Stimulated activated CD4-positive, alpha-beta T cell treated with anti-CD3 and anti-CD28 coated beads, Interleukin-4, amount 100 ng/mL, for 48 hours (primary cell): ENCODE measurements at places on chromosomes 5 and 9.

- no peak for DNase-seq
These were observed 70.6 kb upstream of the PTPN3 start for GRCh38 chr9:109568568-109569210.

DNA sequence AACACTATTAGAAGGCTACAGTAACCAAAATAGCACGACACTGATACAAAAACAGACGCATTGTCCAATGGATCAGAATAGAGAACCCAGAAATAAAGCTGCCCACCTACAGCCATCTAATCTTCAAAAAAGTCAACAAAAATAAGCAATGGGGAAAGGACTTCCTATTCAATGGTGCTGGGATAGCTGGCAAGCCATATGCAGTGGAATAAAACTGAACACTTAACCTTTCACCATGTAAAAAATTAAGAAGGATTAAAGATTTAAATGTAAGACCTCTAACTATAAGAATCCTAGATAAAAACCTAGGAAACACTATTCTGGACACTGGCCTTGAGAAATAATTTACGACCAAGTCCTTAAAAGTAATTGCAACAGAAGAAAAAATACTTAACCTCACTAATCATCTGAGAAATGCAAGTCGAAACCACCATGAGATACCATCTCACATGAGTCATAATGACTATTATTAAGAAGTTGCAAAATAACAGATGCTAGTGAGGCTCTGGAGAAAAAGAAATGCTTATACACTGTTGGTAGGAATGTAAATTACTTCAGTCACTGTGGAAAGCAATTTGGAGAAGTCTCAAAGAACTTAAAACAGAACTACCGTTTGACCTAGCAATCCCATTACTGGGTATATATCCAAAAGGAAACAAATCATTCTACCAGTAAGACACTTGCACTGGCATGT, 203.3 kb upstream of the CDH9 start:
- no peak for DNase-seq

- DNase-seq = no peak
These were observed 2.0 kb downstream of the SNCAIP start for GRCh38 chr5:122314036-122314435.

GRCh38 chr5:109830955-109831502, 141.3 kb downstream of the MAN2A1 start:
- DNase-seq = no peak

DNA sequence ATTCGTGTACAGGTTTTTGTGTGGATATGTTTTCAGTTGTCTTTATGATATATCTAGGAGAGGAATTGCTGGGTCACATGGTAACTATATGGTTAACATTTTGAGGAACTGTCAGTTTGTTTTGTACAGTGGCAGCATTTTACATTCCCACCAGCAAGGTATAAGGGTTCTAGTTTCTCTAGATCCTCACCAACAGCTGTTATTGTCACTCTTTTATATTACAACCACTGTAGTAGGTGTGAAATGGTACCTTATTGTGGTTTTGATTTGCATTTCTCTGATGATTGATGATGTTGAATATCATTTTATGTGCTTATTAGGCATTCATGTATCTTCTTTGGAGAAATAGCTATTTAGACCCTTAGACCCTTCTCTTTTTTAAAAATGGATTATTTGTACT, 82.9 kb downstream of the CCDC171 start:
- DNase-seq = no peak

GRCh38 chr5:92163906-92164305, 780.8 kb upstream of the ARRDC3 start:
- DNase-seq = no peak

DNA sequence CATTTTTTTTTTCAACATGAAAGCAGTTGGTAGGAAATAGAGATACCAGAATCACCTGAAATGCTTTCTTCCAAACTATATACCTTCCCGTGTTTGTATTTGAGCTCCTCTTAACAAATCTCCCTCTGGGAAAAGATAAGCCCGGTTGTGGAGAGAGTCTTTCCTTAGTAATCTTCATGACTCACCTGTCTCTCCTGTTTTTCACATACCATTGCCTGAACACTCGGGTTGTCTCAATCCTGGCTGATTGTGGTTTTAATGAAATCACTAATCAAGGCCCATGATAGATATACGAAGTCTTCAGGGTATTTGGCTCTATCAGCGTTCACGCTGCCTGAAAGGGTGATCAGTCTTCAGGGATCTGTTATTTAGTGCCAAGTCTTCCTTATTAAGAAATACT, 136.7 kb downstream of the MAN2A1 start:
- DNase-seq = no peak

DNA sequence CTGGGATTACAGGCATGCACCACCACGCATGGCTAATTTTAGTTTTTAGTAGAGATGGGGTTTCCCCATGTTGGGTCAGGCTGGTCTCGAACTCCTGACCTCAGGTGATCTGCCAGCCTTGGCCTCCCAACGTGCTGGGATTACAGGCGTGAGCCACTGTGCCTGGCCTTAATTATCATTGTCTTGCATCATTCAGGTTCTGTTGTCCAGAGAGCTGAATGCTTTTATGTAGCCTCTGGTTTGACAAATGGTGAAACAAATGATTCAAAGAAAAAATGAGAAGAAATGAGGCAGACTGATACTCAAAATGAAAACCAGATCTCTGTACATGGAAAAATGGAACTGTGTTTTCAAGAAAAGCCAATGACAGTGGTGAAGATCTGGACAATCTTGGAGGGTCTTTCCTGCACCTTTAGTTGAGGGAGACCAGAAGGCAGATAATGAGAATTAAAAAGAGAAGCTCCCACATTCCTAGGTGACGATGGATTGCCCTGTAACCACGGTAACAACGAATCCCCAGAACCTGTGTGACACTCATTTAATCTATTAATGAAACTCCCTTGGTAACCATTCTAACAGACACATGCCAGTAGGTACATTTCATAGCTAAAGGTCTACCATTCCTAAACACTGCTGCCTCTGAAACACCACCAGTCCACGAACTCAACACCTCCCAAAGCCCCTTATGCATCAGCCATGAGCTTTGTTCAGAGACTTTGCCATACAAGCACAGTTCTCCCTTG, 1.6 kb downstream of the TEX48 start:
- no peak for DNase-seq

- DNase-seq = no peak
These were observed 1.1 kb downstream of the SSNA1 start for GRCh38 chr9:137189297-137190295.

DNA sequence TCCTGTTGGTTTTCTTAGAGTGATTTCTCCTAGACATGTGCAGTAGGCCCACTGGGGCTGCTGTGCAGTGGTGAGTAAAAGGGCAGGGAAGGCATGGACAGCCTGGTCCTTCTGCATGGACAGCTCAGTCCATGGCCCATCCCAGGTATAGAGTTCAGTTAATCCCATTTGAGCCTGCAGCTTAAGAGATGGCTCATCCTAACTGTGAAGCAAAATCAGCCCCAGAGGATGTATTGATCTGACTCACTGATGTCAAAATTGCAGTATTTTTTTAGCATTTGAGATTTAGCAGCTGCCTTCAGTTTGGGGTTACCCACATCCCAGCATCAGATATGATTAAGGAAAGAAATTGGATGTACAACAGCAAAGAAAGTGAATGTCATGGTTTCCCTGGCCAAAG, 93.4 kb downstream of the PDE6A start:
- DNase-seq = no peak

- DNase-seq = no peak
These were observed 525.9 kb upstream of the ZNF608 start for GRCh38 chr5:125272357-125272756.

DNA sequence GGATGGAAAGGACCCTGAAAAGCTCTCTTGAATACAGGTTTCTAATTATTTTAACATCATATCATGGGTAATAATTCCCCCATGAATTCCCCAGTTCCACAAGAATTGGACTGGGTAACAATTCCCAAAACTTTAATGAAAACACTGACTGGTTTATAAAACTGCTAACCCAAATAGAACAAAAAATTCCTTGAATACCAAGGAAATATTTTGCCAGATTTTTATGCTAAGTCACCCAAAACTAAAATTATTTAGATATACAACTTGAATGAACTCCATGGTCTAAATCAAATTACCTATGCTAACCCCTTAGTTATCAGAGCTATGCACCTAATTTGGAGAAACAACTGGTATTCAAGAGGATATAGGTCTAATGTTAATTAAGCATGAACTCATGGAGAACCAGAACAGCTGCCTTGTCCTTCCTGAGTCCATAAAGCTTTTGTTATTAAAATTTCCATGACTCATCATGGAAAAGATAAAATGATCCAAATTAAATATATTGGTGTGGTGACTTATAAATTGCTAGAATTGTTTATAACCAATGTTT, 164.9 kb upstream of the TUT7 start:
- DNase-seq = no peak

GRCh38 chr9:82763656-82764055, 299.3 kb downstream of the RASEF start:
- DNase-seq = no peak

DNA sequence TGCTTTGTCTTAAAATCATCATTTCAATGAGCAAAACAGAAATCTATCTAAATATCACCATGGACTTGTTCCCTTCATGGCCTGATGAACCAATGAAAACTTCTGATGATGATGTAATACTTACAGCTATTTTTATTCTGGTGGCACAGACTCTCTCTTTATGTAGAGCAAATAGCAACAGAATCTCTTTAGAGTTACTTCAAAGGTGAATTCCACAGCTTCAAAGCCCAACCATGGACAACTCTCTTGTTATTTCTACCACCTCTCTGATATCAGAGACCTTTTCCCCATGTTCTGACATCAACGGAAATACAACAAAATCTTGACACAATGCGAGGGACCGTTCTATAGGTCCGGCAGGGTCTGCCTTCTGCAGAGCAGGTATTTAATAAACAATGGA, 70.1 kb downstream of the RETREG1 start:
- no peak for DNase-seq

- no peak for DNase-seq
These were observed 29.2 kb upstream of the IL13 start for GRCh38 chr5:132628814-132629213.

GRCh38 chr5:45171563-45171962, 362.8 kb downstream of the MRPS30 start:
- DNase-seq = no peak

- no peak for DNase-seq
These were observed 16.9 kb downstream of the ANKRD33B start for GRCh38 chr5:10580531-10581423.

DNA sequence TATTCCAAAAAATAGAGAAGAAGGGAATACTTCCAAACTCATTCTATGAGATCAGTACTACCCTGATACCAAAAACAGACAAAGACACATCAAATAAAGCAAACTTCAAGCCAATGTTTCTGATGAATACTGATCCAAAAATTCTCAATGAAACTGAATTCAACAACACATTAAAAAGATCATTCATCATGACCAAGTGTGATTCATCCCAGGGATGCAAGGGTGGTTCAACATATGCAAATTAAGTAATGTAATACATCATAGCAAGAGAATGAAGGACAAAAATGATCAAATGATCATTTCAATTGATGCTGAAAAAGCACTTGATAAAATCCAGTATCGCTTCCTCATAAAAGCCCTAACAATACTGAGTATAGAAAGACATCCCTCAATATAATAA, 4.9 kb upstream of the RCL1 start:
- no peak for DNase-seq

DNA sequence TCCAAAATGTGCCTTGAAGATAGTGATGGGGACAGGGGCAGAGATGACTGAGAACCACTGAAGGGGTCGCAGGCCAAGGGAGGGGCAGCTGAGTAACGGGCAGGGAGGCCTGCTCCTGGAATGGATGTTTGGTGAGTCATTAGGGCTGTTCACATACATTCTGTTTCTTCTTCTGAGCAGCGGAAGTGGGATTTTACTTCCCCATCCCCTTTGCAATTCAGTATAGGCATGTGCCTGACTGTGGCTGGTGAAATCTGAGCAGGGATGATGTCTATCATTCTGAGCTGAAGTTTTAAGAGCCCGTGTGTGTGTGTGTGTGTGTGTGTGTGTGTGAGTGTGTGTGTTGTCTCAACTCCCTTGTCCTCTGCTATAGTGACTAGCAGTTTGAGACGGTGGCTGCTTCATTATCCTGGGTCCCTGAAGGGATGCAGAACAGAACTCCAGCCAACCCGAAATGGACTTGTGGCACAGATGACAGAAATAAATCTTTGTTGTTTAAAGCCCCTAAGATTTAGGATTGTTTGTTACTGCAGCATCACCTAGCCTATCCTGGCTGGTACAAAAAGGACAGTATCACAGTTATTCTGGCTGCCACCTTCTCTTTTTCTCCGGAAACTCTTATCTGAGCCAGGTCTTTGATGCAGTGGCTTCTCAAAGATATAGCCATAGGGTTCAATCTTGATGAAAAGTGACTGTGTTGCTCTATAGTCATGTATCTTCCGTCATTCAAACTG, 29.2 kb upstream of the TGFBI start:
- DNase-seq = no peak

- DNase-seq = no peak
These were observed 978 bp upstream of the BRD3OS start for GRCh38 chr9:134024214-134024792.

DNA sequence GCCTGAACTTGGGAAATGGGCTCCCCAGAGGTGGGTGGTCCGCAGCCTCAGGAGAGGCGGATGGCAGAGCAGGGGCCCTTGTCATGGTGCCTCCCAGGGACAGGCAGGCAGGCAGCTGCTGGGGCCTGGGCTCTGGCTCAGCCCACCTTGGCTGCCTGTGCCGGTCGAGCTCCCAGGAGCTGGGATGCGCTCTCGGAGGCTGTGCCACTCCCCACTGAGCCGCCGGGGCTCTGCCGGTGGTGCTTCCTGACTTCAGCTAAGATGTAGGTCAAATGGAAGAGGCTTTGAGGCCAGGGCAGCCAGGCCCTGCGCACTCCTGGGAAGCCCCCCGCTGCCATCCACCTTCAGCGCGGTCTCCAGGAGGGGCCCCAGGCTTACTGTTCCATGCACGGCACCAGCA, 41.0 kb downstream of the KCNT1 start:
- DNase-seq = no peak

- no peak for DNase-seq
These were observed 55.0 kb upstream of the IER5L start for GRCh38 chr9:129232839-129233591.
